Placental pericyte (primary cell): ENCODE measurements at places on chromosomes 4 and X. TPM values are rescaled to one million over a fixed set of nuclear protein-coding genes. Genes with fewer than 3 reads are reported as not detected.

CENPVL3 gene
- not detected in 2 replicates for total RNA-seq

CRMP1 gene
- total RNA-seq: under 0.01 TPM in 1 of 2 replicates, not detected in the other

DDX53 gene
- total RNA-seq: 0.22 TPM in 1 of 2 replicates, not detected in the other

CHST7 gene
- 2.2 and 21.0 TPM in 2 replicates for total RNA-seq

GAB1 gene
- 9.7 and 12.0 TPM in 2 replicates for total RNA-seq

RAB41 gene
- not detected in 2 replicates for total RNA-seq

FAT4 gene
- total RNA-seq: 13.6 and 16.6 TPM in 2 replicates

IL2 gene
- not detected in 2 replicates for total RNA-seq

CFI gene
- 0.57 and 2.2 TPM in 2 replicates for total RNA-seq

FGFBP2 gene
- not detected in 2 replicates for total RNA-seq

OTUD4 gene
- total RNA-seq: 20.4 and 48.0 TPM in 2 replicates
